ENCODE measurements at places on chromosomes 6 and 20. TPM values are rescaled to one million over a fixed set of nuclear protein-coding genes. Genes with fewer than 3 reads are reported as not detected.

DNA sequence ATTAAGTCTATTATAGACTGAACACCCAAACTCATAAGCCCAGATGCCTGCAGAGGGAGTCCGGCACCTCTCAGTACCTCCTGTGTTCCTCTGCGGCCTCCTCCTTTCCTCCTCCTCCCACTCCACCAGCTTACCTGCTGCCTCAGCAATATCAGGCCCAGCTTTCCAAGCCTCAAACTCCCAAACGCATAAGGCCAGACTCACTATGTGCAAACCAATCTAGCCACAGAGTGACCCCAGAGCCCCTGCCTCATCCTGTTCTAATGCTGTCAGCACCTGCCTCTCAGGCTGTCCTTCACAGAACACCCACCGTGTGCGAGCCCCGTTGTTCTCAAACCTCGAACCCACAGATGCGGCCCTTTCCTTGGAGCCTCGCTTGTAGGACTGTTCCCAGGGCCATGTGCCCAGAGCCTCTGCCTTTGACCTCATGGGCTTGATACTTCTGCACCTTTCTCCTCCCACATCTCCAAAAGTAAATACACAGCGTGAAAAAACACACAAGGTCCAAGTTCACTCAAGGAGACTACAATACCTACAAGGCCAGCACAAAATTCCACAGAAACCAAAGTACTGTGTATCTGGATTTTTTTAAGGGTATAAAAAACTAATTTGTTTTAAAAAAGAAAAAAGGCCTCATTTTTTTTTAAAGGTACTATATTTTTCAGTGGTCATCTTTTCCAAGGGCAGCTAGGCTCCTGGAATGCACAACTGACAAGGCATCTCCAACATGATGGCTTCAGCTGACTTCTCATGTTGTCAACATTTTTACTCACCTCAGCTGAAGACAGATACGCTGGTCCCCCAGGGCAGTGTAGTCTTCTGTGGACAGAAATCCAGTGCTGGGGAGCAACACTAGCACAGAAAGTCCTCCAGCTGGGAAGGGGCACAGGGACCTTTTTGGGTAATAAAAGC, 52.3 kb downstream of the ABHD12 start:
- H3K27ac ChIP-seq = no peak overlapping the region
- no peaks in the 10 kb centered on the region for H3K27me3 ChIP-seq
- no peaks in the 10 kb centered on the region for H3K4me1 ChIP-seq
- no peak overlapping the region for H3K4me3 ChIP-seq

- H3K4me1 ChIP-seq = peaks cover 7% of the 10 kb centered on the region
- no peaks in the 10 kb centered on the region for H3K27me3 ChIP-seq
- no peaks in the 10 kb centered on the region for H3K36me3 ChIP-seq
- no peak for DNase-seq
- H3K4me3 ChIP-seq = no peak overlapping the region
Measured at GRCh38 chr6:27507041-27507956, 34.4 kb upstream of the ZNF184 start.

- peaks cover 28% of the 10 kb centered on the region for H3K36me3 ChIP-seq
- no peak for DNase-seq
- H3K4me1 ChIP-seq = no peaks in the 10 kb centered on the region
- no peak overlapping the region for H3K4me3 ChIP-seq
- no peaks in the 10 kb centered on the region for H3K27me3 ChIP-seq
- H3K27ac ChIP-seq = no peak overlapping the region
Measured at GRCh38 chr6:37177935-37178517, 8.1 kb downstream of the PIM1 start.

- no peak overlapping the region for H3K27ac ChIP-seq
- no peaks in the 10 kb centered on the region for H3K36me3 ChIP-seq
- no peak overlapping the region for H3K4me3 ChIP-seq
- no peak for DNase-seq
Measured at GRCh38 chr6:156502969-156503504, 274.1 kb upstream of the ARID1B start.

Gene DEFB132
- total RNA-seq = not detected

Gene CAGE1
- total RNA-seq = under 0.01 TPM

Gene TNF
- total RNA-seq = not detected

Gene HCRTR2
- not detected for total RNA-seq

Gene AVP
- total RNA-seq = not detected

Gene RFX6
- total RNA-seq = not detected

Measured in osteoblast (primary cell).